CD4-positive, alpha-beta T cell treated with Interferon alpha-2 for 1 hour (primary cell): ENCODE measurements at places on chromosomes 13 and 19.

GRCh38 chr13:46684287-46685001, 112.5 kb downstream of the ESD start:
- no peak for DNase-seq

GRCh38 chr19:18803550-18804138, 12.5 kb upstream of the COMP start:
- DNase-seq, result no peak

DNA sequence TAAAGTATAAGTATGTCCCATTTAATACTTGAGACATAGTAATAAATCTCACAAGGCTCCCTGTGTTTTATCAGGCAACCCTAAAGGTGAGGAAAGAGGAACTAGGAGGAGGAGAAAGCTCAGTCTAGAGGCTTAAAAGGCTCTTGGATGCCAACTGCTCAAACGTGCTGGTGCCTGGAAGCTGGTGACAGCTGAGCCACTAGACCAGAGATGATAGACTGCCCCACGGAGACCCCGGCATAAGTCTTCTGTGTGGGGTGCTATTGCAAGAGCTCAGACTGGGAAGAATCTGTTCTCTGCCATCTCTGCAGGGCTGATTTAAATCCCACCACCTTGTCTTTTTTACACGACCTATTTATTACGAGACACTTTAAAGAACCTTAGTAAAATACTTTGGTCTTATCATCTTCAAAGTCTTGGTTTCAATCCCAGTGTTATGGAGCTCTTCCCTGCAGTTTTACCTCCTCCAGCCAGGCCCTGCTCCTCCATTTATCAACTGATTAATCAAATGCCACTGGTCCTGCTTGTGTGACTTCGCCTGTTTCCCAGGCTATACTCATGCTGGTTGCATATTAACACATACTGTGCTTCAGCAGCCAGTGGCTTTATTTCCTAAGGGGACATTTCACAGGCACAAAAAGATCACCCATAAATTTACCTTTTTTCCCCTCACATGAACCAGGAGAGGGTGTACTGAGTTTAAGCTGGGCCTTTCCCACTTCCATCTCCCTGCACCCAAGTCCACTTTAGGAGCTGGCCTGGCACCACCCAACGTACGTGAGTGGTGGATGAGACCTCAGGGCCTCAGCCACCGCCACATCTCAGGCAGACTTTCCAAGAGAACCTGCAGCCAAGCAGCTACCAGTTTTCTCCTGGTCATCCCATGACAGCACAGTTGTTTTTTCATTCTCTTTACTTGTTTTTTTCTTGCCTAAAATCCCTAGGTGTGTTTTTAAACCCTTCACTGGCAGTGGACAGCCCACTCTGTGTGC, 7.8 kb upstream of the ATP12A start:
- no peak for DNase-seq

- DNase-seq, result no peak
Observed at GRCh38 chr19:29532097-29532496, 6.3 kb downstream of the VSTM2B start.

- no peak for DNase-seq
Observed at GRCh38 chr19:15248648-15249527, 16.6 kb upstream of the EPHX3 start.

DNA sequence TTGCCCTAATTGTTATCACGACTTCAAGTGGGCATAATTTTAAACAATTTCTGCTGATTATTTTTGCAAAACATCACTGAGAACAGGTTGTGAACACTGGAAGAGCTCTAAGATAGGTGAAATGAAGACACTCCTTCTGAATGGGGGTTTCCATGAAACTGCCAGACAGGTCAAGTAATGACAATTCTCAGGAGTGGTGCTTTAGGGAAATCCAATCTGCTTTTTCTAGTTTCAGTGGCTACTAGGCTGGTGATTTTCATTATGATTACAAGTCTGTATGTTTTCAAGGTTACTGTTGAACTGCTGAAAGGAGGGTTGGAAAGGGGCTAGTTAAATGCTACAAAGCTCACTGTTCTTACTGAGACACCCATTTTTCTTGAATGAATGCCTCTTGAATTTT, 1724.2 kb downstream of the PCDH9 start:
- DNase-seq, result no peak

GRCh38 chr19:23460656-23461055, 65.4 kb upstream of the ZNF91 start:
- DNase-seq, result no peak

GRCh38 chr13:27920677-27921420, 1.0 kb downstream of the PDX1 start:
- no peak for DNase-seq

DNA sequence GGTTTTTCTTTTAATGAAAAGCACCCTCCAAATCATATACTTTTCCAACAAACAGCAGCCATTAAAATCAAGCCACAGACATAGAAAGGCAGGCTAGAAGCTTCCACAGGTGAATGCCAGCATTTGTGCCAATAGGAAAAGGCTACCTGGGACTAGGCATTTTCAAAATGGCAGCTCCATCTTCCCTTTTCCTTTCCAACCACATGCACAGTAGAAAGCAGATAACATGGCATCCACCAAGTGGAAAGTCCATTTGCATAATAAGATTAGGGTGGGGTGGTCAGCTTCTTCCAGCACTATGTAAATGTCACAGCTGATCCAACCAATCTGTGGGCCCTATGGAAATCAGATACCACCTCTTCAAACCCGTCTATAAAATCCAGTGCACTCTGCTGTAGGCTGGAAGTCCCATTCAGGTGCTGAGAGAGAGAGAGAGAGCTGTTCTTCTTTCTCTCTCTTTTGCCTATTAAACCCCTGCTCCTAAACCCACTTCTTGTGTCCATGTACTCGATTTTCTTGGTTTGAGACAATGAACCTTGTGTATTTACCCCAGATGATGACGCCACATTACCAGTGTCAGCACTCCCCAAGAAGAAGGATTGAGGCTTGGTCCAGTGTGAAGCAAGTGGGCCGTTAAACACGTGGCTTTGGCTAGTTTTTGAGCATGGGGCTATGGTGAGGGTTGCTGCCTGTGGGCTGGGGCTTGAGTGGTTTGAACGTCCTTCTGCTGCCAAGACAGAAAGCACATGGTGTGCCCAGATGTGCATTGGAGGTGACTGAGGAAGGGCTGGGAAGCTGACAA, 24.2 kb upstream of the IGFL1 start:
- no peak for DNase-seq

GRCh38 chr19:38095411-38096308, 128.4 kb downstream of the DPF1 start:
- DNase-seq, result peak; percentile 54

DNA sequence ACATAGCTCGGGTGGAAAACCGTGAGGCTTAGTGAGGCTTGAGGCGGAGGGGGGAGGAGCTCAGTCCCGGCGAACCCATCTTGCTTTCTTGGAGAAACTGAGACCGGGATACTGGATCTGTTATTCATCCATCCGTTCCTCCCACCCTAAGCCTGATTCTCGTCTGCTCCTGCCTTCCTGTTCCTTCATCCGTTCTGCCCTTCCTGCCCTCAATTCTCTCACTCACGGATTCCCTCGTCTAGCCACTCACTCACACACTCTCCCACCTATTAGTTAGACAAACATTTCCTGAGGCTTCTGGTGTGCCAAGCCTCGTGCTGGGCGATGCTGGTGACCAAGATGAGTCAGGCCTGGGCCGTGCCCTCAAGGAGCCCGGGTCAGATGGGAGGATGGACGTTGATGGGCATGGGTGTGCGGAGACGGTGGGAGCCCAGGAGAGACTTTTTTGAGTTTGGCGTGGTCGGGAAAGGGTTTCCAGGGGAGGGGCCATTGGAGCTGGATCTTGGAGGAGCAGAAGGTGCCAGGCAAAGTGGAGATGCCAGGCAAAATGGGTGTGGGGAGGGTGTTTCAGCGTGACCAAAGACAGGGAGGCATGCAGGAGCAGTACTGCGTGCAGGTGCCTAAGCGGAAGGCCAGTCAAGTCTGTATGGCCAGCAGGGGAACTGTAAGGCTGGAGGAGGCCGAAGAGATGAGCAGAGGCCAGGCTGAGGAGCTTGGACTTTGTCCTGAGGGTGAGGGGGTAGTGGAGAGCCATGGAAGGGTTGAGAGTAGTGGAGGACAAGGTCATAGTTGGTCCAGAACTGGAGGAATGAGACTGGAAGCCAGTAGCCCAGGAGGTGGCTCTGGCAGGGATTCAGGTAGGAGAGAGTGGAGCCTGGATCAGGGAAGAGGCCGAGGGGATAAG, 7.4 kb upstream of the CNFN start:
- DNase-seq, result no peak

- no peak for DNase-seq
Observed at GRCh38 chr19:18776736-18777135, 14.4 kb downstream of the COMP start.

DNA sequence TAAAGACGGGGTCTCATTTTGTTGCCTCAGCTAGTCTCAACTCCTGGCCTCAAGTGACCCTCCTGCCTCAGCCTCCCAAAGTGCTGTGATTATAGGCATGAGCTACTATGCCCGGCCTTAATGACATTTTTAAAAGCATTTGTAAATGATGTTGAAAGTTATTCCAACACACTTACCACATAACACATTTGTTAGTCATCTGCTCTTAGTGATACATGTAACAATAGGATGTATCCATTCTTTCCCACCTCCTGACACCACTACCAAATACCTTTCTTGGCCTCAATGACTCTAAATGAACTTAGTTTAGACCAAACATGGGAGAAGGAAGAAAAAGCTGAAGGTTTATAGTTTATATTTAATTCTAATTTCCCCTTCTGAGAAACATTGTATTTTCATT, 59.8 kb upstream of the MEDAG start:
- DNase-seq, result no peak

DNA sequence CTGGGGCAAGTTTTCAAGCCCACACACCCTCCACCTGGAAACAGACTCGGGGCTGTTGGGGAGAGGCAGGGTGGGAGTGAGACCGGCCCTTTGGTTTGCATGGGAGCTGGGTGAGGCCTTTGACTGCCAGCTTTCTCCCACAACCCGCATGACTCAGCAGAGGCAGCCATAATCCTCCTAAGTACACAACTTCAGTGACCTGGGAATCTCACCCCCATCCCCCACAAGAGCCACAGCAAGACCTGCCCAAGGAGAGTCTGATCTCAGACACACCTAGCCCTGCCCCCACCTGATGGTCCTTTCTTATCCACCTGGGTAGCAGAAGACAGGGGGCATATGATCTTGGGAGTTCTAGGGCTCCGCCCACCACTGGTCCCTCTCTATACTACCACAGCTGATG, 1615.4 kb downstream of the EFNB2 start:
- no peak for DNase-seq

DNA sequence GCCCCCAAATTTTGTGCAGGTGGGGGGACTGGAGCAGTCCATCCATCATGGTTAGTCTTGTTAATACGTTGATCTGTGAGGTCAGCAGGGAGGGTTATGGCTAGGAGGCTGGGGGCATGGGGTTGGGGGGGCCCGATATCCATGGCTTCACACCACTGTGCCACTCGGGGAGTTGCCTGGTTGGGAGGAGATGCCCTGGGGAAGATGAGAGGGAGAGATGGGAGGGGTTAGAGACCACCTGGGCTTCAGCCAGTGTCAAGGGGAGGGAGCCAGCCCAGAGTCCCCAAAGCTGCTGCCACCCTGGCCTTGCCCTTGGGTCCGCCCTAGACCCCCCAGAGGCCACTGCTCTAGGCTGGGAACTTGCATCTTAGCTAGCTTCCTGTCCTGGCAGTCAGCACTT, 1.8 kb upstream of the DMPK start:
- DNase-seq, result no peak

DNA sequence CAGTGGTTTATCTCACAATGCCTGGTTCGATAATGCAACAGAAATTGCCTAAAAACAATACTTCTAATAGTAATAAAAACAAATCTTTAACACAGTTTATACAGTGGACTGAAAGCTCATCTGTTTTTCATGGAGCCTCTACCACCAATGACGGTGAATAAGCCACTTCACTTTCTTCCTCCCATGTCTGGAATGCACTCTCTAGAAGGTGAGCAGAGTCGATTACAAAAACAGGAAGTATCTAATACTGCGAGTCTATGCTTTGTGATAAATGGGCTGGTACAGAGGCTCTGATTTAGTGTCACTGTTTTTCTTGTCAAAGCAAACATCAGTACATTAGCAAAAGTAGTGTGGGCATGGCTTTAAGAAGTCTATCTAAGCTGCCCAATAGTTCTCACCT, 1348.6 kb upstream of the SLC10A2 start:
- no peak for DNase-seq

GRCh38 chr19:32368787-32369186, 23.4 kb downstream of the ZNF507 start:
- DNase-seq, result no peak

GRCh38 chr19:1173845-1174809, at the start of gene SBNO2:
TSS of gene SBNO2 (minus strand) at chr19:1174268. CDS start at chr19:1154276, 19,992 bp downstream.
- peak; percentile 93 for DNase-seq

- no peak for DNase-seq
Observed at GRCh38 chr13:24087605-24088225, 72.8 kb upstream of the SPATA13 start.

GRCh38 chr13:75404726-75405125, 77.2 kb downstream of the TBC1D4 start:
- no peak for DNase-seq

- no peak for DNase-seq
Observed at GRCh38 chr13:62643007-62643483, 1227.4 kb upstream of the PCDH20 start.

DNA sequence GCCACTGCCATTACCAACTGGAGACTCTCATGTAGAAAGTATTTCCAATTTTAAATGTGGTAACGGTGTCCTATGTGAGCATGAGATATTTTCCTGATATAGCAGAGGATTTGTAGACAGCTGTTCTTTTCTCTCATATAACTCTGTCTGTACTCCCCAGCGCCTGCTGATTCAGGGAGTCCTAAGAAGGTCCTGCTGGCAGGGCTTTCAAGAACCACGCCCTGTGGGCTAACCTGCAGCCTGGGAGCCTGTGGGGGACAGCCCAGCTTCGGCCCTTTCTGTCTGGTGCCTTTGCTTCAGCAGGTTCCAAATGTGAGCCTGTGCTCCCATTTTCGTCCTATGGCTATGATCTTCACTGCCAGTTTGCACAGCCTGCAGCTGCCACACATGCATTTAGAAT, 316.8 kb downstream of the ATP8A2 start:
- no peak for DNase-seq

DNA sequence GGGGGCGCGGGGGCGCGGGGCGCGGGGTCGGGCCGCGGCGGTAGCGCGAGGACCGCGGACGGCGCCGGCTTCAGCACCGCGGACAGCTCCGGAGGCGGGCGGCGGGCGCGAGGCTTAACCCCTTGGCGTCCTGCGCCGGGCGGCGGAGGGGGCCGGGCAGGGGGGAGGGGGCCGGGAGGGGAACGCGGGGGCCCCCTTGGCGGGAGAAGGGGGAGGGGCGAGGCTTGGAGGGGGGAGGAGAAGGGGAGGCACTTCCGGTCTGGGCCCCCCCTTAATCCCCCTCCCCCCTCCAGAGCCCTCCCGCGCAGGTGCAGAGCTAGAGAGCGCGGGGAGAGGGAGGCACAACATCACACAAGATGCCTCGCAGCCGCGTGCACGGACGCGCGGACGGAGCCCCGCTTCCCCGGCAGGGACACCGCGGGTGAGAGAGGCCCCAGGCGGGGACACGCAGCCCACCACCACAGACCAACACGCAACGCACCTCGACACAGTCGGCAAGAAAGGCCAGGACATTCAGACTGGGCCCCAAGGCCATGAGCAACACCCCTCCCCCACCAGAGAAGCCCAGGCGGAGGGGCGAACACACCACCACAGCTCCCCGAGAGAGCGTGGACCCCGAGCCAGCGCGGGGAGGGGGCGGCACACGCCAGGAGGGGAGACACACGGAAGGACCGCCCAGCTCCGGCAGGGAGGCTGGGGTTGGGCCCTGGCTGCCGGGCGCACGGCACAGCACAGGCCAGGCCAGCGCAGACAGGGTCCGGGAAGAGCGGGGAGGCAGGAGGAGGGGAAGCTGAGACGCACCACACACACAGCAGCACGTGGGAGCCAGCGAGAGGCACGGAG, 24.1 kb downstream of the SHANK1 start:
- DNase-seq, result no peak

- DNase-seq, result no peak
Observed at GRCh38 chr19:58355908-58356765, 2.8 kb upstream of the A1BG start.
